ENCODE measurements at places on chromosomes 7 and 10. TPM values are rescaled to one million over a fixed set of nuclear protein-coding genes. Genes with fewer than 3 reads are reported as not detected.

DNA sequence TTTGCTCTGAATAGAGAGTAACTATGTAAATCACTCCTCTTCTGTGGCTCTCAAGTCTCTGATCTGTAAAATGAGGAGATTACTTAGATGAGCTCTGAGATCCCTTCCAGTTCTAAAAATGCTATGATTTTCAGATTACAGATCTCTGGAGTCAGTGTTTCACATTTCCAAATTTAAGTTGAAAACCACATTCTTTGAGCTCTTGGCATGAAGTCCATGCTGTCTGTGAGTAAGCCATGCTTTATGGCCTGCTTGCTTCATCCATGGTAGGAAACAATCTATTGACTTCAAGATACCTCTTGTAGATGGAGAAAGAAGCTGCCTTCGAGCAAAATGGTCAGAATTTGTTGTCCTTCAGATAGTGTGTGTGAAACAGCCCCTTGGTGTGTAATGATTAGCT is 64.9 kb downstream of the CELF2 start:
- DNase-seq = no peak

GRCh38 chr10:70592186-70592735 is 10.3 kb downstream of the PRF1 start:
- DNase-seq = no peak

DNA sequence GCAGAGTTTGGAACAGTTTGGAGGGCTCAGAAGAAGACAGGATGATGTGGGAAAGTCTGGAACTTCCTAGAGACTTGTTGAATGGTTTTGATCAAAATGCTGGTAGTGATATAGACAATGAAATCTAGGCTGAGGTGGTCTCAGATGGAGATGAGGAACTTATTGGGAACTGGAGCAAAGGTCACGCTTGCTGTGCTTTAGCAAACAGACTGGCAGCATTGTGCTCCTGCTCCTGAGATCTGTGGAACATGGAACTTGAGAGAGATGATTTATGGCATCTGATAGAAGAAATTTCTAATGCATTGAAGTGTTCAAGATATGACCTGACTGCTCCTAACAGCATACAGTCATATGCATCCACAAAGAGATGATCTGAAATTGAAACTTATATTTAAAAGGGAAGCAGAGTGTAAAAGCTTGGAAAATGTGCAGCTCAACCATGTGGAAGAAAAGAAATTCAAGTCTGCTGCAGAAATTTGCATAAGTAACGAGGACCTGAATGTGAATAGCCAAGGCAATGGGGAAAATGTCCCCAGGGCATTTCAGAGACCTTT is 186.9 kb upstream of the PHYHIPL start:
- DNase-seq = no peak

- no peak for DNase-seq
Observed at GRCh38 chr10:111211706-111212105, 134.9 kb downstream of the ADRA2A start.

DNA sequence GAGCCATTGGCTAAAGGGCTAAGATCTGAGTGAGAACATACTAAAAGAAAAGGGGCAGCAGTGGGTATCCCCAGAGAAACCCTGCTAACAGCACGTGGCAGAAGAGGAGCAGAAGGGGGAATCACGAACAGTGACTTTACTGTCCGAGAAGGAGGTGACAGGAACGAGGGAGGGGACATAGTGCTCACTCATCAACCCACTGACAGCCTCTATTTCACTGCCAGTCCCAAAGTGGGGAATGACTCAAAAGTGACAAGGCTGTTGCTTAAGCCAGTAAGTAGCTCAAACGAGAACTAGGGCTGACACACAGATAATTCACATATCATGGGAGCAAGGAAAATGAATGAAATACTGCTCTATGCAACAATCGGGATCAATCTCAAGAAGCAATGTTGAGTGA is 92.7 kb downstream of the RSU1 start:
- DNase-seq = no peak

DNA sequence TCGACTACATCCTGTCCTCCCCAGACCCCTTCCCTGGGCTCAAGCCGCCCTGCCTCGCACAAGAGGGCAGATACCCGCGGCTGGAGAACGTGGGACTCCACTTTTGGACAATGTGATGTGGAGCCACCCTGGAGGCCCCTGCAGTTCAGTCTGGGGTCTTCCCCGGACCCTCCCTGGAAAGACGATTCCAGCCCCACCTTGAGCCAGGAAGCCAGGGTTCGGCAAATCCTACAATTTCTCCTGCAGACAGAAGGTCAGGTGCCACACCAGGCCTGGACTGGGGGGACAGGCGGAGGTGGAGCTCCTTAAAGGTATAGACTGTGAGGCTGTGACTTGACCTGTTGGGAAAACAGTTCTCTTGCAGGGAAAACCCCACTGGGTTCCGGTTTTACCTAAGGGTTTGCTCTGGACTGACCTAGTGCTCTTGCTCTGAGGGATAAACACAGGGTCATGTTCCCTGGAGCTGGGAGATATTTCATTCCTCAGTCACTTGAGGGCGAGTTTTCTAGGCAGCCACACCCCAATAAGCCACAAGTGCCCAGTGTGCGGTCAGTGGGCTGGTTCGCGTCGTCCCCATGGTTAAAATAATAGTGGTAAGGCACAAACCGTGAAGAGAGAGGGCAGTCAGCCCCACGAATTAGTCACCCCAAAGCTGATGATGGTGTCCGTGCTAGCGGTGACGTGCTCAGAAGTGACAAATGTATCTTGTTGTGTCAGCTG is 1.6 kb downstream of the FOXL3 start:
- DNase-seq = no peak

The HOXA11 gene
- total RNA-seq = not detected

GRCh38 chr7:128705891-128706333 is 33.2 kb upstream of the CALU start:
- no peak for DNase-seq

The NACAD gene
- 1.5 TPM for total RNA-seq

The AGMO gene
- total RNA-seq = 25.7 TPM

The OTUD1 gene
- 11.2 TPM for total RNA-seq

DNA sequence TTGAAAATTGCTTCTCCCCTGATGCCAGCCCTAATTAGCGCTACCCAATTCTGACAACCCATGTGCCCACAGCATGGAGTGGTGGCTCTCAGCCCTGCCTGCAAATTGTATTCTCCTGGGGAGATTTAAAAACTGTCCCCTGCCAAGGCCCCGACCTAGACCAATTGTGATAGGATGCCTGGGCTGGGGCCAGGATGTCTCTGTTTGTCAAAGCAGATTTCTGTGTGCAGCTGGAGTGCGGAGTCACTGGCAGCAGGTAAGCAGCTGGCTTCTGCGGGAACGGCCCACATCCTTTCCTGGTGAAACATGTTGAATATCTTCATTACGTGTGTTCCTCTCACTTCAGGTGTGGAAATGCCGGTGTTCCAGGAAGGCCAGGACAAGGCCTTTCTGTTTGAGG is 238.6 kb downstream of the WDR37 start:
- no peak for DNase-seq

- no peak for DNase-seq
Observed at GRCh38 chr10:92816091-92816531, 32.2 kb upstream of the EXOC6 start.

Measured in Peyer's patch (tissue), 4 donors.